LoVo (cell line): ENCODE measurements at places on chromosomes 2 and 18.

DNA sequence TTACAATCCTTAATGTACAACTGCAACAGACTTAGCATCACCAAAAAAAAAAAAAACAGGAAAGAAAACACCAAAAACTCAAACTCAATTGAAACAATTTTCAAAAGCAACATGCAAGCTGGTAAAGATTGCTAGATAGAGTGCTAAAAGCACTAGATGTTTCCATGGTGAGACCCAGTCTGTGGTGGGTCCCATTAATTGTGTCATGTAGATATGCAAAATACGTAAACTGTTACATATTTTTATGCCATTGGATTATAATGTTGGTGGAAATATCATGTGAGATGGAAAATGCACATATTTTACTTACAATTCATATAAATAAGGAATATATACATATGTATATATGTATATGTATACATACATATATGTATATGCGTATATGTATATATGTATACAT, 30.5 kb downstream of the CSRNP3 start:
- DNase-seq: no peak

- no peak for DNase-seq
Measured at GRCh38 chr18:75083131-75083530, 125.8 kb downstream of the PTGR3 start.

GRCh38 chr2:129913695-129914495, 65.6 kb upstream of the RAB6C start:
- no peak for DNase-seq

GRCh38 chr2:135688978-135689377, 52.7 kb upstream of the UBXN4 start:
- no peak for DNase-seq

GRCh38 chr2:219186754-219187456, 8.8 kb downstream of the RETREG2 start:
- no peak for DNase-seq
